ENCODE measurements at places on chromosomes 2 and 18.
A peak's percentile ranks its signal among the peaks of the same experiment; 100 is the strongest.

DNA sequence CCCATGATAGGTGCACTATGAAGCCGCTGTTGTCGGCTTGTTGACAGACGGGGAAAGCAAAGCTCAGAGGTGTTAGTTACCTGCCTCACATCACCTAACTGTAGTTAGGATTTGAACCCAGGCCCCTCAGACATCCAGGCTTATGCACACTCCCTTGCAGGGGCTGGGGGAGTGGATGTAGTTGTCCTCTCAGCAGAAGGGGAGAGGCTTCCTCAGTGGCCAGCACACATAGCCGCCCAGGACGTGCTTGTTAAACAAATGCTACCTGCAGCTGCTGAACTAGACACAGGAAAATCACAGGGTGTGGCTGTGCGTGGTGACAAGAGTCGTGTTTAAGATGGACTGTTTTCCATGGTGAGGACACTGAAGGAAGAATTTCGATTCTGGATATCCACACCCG is 39.2 kb downstream of the GREB1 start:
- no peak for DNase-seq

GRCh38 chr2:63893163-63893562 is 51.5 kb downstream of the UGP2 start:
- DNase-seq, result no peak

GRCh38 chr2:145036421-145037011 is 516.6 kb upstream of the ZEB2 start:
- peak; percentile 68 for DNase-seq

- no peak for DNase-seq
These were observed 14.3 kb downstream of the TTC32 start for GRCh38 chr2:19887510-19887909.

- DNase-seq, result no peak
These were observed 273 bp upstream of the NXPH2 start for GRCh38 chr2:138780446-138780880.

GRCh38 chr2:197556456-197556855 is 40.6 kb downstream of the MOB4 start:
- peak; percentile 44 for DNase-seq

GRCh38 chr2:165435611-165436010 is 33.9 kb upstream of the CSRNP3 start:
- DNase-seq, result no peak

DNA sequence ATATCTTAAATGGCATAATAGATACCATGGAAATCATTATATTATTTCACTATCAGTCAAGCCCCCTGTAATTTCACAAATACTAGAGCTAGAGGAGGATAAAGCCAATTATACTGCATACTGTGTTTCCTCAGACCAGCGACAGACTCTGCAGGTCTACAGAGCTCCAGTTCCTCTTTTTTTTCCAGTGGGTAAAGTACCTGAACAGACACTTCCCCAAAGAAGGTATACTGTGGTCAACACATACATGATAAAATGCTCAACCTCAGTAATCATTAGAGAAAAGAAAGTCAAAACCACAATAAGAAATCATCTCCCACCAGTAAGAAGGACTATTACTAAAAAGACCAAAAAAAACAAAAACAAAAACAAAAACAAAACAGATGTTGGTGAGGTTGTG is 44.6 kb downstream of the SCN7A start:
- no peak for DNase-seq

DNA sequence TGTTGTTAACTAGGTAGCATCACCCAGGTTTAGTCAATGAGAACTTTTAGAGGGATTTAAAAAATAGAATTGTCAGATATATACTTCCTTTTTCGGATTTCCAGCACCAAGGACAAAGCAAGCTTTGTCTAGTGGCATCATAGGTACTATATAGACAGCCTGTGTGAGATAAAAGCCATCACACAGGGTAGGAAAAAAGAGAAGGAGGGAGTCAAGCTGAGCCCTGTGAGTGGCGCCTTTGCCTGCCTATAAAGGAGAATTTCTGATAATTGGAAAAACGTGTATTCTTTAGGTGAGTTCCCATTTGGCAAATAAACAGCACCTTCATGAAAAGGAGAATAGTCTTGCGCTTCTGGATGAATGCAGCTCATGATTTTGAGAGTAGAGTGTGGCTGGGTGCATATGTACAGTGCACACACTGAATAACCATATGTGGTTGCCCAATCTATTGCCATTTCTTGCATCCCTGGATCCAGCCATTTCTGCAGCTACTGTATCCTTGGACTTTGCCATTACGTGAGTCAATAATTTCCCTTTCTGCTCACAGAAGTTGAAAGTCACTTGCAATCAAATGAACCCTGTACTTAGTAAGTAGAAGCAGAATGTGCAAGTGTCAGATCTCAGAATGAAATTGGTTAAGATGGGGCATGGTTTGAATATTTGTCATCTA is 559.9 kb upstream of the MEX3C start:
- no peak for DNase-seq

DNA sequence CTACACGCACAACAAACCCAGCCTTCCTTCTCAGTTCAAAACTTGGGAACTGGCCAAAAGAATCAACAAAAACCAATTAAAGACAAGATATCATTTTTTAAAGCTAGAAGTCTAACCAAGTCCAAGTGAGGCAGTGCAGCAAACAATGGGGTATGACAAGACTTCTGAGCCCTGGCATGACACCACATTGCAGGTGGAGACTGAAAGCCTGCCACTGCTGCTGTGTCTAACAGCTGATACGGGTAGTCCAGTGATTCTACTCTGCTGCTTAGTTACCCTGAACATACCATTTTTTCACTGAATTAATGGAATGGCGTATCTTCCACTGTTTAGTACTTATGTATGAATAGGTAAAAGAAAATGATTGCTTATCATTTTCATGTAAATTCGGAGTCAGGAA is 47.4 kb upstream of the KIDINS220 start:
- DNase-seq, result no peak

- peak; percentile 97 for DNase-seq
These were observed 99.8 kb downstream of the SEPTIN10 start for GRCh38 chr2:109513749-109514588.

DNA sequence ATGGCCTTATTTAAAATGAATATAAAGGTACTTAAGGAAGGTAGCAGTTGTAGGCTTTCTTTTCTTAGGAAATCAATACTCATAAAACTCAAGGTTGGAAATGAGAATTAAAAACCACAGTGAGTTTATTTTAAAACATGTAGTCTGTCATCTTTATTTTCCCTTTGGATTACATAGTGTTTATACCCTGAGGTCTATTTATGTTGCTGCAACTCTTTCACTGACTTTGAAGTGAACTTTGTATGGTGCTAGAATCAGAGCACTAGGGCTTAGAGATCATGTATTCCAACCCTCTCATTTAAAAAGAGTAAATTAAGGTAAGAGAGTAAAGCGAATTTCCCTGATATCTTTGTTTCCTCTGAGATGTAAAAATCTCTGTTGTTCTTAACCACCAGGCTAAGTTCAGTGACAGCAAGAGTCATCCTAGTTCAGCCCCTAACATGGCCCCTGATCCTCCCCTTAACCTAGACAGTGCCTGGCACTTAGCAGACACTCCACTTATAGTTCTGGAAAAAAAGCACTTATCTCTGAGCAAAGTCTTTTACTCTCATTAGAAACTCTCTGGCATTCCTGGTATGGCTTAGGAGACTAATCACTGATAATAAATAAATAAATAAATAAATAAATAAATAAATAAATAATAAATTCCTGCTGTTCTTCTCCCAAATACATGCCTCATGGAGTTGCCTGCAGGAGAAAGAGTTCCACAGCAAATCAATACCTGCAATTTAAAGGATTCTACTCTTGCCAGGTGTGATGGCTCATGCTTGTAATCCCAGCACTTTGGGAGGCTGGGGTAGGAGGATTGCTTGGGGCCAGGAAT is 33.0 kb upstream of the PPP1R1C start:
- DNase-seq, result no peak

DNA sequence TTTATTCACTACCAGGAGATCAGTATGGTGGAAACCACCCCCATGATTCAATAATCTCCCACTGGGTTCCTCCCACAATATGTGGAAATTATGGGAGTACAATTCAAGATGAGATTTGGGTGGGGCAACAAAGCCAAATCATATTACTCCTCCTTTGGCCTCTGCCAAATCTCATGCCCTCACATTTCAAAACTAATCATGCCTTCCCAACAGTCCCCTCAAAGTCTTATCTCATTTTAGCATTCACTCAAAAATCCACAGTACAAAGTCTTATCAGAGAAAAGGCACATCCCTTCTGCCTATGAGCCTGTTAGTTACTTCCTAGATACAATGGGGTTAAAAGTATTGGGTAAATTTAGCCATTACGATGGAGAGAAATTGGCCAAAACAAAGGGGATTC is 989.5 kb upstream of the CNTNAP5 start:
- DNase-seq, result no peak

GRCh38 chr2:94767336-94767735 is 103.9 kb upstream of the TEKT4 start:
- DNase-seq, result no peak

- no peak for DNase-seq
These were observed 95.0 kb downstream of the TGFA start for GRCh38 chr2:70458661-70459060.

DNA sequence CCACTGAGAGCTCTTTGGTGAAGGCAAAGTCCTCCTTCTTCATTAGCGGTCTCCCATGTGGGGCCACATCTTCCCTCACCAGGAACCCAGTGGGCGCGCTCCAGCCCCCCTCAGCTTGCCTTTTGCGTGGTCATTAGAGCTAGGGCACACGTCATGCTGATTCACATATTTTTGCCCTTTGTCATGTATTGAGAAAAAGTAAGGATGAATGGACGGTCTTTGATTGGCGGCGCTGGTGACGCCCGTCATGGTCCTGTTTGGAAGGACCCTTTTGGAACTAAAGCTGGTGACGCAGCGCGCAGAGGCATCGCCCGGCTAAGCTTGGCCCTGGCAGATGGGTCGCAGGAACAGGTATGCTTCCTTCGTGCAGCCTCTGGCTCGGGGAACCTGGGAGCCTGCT is 3.1 kb downstream of the SLC14A1 start:
- no peak for DNase-seq

DNA sequence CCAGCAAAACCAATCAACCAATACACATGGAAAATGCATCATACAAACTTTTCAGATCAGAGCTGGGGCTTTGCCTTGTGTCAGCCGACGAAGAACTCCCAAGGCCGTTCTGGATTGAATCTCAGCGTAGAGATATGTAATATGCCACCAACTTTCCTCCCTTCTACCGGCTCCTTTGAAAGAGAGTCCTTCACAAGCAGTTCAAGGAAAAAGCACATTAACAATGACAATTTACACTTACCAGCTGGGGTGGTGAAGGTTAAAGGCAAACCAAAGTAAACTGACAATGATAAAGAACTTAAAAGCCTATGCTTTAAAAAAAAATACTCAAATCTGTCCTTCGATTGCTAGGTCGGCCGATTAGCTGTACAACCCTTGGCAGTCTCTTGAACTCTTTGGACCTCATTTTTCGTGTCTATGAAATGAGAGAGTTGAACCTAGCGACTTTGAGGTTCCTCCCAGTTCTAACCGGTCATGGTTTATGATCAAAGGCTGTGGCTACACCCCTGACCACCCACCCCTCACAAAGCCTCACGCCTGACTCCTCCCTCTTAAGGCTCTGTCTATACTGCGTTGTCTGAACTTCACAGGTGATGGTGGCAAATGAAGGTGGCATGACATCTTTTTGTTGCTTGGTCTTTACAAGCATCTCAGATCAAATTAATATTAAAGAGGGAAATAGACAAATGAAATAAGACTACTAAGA is 46.2 kb downstream of the BCL2 start:
- no peak for DNase-seq

DNA sequence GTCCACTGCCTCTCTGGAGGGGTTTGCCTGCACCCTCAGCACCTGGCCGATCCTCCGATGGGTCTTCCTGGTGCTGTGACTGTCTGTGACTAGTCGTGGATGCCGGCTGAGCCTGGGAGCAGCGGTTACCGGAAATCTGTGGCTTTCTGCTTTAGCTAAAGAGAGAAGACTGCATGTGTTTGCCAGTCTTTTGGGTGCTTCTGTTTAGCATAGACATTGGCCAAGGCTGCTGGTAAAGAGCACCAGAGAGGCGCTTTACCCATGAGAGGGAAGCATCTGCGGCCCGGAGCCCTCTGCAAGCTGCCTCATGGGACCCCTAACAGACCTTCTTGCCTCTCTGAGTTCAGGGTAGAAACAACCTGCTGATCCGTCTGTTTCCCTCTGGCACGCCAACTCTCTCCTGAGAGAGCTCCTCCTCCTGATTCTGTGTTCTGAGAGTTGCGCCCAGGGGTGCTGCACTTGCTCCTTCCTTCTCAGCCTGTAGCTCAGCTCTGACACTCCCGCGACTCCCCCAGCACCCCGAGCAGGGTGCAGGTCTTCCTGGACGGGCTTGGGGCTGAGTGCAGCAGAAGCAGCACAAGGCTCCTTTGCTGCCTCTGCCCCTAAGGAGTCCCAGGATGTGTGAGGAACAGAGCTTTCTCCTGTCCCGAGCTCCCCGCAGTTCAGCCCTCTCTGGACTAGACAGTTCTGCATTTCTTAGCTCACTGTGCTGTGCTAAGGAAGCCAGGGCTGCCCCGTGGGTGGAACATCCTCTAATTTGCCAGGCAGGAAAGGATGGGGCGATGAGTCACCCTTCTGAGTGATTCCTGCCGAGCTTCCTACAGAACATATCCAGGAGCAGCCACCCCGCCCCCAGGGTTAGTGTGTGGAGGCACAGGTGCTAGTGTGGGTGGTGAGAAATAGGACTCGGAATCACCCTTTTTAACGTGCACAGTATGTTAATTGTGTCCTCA is 203.2 kb downstream of the SH3RF3 start:
- peak; percentile 99 for DNase-seq

- no peak for DNase-seq
These were observed 27.3 kb downstream of the PREPL start for GRCh38 chr2:44333994-44334393.

- no peak for DNase-seq
These were observed 24.5 kb upstream of the LIPG start for GRCh38 chr18:49537232-49537896.

DNA sequence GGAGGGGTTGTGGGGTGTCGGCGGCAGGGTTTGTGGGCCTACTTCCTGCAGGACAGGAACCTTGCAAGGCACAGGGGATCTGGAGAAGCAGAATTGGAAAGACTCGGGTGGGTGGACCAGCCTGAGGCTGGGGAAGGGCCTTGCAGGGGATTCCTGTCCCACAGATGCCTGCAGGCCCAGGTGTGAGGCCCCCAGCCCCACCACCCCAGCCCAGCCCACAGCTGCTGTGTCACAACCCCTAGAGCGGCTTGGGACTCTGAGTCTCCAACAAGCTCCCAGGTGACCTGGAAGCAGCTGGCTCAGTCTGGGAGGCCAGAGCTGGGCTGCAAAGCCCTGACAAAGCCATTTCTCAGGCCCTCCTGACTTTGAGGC is 93.1 kb downstream of the ZFP36L2 start:
- no peak for DNase-seq

GRCh38 chr2:85750587-85751575 is 2.9 kb upstream of the ATOH8 start:
- DNase-seq, result peak; percentile 76

All from GM23248 (cell line).